ENCODE measurements at places on chromosomes 4 and X.

- DNase-seq, result no peak
Observed at GRCh38 chr4:150217192-150217591, 138.9 kb downstream of the DCLK2 start.

DNA sequence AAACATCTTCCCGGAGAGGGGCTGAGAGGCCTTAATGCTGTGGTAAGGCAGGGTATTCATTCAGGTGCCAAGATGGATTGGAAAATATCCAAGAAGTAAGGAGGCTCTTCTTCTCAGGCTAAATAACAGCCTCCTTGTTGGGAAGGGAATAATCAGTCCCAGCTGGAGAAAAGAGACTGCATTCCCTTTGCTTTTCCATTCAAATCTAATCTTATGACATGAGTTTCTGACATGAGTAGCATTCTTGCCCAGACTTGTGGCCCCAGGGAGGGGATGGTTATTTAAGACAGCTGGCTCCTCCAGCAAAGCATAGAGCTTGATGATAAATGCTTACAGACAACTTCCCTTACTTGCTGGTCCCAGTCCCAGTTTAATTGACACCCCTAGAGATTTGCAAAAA is 98.3 kb downstream of the DCLK2 start:
- DNase-seq, result no peak

GRCh38 chr4:21126014-21126512 is 425.8 kb downstream of the PACRGL start:
- no peak for DNase-seq

DNA sequence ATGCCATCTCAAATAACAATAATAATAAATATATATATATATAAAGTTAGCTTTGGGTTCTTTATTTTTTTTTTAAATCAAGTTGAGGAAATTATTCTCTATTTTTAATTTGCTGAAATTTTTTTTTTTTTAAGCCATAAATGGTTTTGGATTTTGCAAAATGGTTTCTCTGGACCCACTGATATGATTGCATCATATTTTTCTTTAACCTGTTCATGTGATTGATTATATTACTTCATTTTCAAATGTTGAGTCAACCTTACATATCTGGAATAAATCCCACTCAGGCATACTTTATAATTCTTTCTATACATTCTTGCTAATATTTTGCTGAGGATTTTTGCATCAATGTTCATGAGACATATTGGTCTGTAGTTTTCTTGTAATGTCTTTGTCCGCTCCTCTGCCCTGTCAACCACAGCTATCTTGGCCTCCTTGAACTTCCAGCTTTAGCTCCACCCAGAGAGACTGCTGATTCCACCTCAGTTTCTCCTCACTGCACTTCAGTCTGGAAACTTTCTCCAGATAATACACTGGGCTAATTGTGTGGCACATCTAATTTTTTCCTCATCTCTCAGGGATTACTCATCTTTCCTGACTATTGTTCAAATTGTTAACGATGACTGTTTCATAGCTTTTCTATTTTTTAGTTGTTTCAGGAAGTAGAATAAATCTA is 160.9 kb upstream of the GIMD1 start:
- no peak for DNase-seq

GRCh38 chr4:83552083-83552482 is 16.2 kb downstream of the GPAT3 start:
- DNase-seq, result no peak

DNA sequence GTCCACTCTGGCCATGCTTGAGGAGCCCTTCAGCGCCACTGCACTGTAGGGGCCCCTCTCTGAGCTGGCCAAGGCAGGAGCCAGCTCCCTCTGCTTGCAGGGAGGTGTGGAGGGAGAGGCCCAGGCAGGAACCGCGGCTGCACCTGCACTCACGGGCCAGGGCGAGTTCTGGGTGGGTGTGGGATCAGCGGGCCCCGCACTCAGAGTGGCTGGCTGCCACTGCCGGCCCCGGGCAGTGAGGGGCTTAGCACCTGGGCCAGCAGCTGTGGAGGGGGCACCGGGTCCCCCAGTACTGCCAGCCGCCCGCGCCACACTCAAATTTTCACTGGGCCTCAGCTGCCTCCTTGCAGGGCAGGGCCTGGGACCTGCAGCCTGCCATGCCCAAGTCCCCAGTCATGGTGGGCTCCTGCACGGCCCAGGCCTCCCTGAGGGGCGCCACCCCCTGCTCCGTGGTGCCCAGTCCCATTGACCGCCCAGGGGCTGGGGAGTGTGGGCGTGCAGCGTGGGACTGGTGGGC is 347.2 kb upstream of the SPOCK3 start:
- DNase-seq, result no peak

GRCh38 chr4:25984266-25984665 is 70.2 kb downstream of the SMIM20 start:
- no peak for DNase-seq

GRCh38 chr4:79207281-79207680 is 118.6 kb downstream of the NAA11 start:
- DNase-seq, result no peak

GRCh38 chr4:88585917-88586316 is 6.4 kb upstream of the HERC3 start:
- no peak for DNase-seq

DNA sequence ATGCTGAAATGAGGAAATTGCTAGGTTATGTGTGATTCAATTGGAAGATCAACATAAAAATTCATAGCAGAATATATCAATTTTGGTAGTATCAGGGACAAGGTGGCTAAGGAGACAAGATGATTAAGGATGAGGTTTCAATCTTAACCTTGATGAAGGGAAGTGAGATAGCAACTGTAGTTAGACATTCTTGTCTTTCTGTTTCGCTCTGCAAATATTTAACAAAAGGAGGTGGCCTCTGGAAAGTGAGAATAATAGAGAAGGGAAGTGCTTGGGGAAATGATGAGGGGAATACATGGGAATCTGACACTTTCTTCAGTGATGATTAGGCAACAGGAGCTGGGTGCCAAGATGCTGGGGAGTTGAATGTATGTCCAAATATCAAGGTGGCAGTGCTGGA is 337.1 kb upstream of the PUDP start:
- no peak for DNase-seq

DNA sequence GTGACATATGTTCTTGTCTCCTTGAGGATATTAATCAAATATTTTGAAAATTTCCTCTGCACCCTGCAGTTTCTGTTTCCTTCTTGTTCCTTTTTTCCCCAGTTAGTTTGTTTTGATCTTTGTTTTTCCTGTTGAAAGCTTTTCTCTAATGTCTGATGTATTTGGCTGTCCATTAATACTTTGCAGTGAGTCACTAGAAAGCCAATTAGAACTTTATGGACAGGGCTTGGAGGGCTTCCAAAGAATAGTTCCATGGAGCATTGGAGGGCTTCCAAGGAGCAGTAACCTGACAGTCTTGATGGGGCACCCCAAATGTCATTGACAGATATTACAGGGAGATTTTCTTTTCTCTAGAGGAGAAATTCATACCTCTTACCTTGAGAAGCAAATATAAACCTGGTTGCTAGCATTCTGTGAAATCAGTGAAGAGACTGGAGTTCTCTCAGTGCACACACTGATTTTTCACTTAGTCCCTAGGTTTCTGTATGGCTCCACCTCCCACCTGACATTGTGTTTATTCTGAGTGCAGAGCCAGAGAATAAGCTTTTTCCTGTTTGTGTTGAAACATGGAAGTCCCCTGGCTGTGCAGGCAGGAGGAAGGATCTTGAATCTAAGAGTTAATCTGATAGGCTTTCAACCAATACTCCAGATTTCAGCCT is 26.5 kb downstream of the SPARCL1 start:
- DNase-seq, result no peak

- no peak for DNase-seq
Observed at GRCh38 chr4:105122350-105122749, 24.3 kb upstream of the TET2 start.

GRCh38 chr4:29927895-29928294 is 792.3 kb upstream of the PCDH7 start:
- no peak for DNase-seq

DNA sequence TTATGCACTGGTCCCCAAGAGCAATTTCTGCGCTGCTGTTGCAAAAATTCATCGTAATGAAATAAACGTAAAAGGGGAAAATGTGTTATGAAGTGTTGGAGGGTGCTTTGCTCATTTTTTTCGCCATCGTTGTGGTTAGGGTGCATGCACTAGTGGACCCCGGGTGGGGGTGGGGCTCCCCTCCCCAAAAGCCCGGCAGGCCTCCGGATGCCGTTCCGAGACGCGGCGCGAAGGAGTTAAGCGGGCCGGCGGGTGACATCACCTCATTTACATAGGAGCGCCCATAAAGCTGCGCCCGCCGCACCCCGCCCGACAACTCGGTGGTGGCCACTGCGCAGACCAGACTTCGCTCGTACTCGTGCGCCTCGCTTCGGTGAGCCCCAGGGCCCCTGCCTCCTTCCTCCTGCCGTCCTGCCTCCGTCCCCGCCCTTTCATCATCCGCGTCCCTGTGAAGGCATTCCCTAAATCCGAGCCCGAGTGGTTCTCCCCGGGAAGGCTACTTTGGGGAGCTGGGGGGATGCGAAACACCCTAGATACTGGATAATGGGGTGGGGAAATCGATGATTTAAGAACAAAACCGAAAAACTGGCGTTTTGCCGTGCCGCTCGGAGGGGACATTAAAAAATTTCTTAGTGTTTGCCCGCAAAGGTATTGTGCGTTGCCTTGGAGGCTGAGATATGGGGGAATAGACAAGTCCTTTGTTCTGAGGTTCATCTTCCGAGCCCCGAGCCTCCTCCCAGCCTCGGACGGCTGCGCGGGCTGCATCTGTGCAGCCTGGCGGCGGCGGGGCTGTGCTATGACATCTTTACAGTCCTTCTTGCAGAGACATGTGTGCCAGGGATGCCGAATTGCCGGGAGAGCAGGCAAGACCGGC is at the start of gene TMSB4X:
Gene TMSB4X, plus strand, starts transcription at position 315 of the 874 bp plus-strand sequence.
- DNase-seq, result no peak

DNA sequence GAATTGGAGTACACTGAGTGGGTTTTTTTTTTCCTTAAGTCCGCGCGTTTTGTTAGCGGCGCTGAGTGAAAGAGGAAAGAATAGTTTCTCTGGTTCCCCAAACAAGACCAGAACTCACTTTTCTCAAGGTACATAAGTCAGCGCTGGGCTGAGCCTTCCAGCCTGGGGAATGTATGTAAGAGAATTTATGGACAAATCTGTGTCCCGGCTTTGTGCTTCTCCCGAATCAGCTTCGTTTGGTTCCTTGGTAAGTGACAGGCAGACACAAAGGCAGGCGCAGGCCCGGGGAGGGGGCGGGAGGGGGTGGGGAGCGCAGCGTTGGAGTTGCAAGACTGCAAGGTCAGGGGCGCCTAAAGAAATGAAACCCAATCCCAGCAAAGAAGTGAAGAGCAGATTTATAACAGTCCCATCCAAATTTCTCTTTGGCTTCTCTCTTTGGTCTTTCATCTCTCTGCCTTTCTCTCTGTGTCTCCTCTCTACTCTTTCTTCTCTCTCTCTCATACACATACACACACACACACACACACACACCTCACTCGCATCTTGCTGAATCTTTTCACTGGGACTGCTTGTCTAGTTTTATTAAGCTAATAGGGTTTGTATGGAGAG is 981 bp downstream of the TET2 start:
- DNase-seq, result no peak

DNA sequence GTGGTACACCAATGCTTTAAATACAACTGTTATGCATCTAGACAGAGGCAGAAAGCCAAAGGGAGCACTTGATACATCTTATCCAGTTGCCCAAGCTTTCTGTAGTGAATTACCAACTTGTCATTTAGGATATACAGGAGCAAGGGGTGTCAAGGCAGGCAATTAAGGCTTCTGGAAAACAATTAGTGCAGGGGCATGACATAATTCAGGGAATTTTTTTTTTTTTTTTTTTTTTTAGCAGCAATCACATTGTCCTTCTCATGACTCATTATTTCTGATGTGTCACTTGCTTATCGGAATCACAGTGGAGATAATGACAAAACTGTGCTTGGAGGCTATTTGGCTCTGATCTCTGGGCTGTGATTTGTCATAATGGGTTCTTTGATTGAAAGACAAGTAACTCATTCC is 259.5 kb downstream of the ARHGAP24 start:
- no peak for DNase-seq

DNA sequence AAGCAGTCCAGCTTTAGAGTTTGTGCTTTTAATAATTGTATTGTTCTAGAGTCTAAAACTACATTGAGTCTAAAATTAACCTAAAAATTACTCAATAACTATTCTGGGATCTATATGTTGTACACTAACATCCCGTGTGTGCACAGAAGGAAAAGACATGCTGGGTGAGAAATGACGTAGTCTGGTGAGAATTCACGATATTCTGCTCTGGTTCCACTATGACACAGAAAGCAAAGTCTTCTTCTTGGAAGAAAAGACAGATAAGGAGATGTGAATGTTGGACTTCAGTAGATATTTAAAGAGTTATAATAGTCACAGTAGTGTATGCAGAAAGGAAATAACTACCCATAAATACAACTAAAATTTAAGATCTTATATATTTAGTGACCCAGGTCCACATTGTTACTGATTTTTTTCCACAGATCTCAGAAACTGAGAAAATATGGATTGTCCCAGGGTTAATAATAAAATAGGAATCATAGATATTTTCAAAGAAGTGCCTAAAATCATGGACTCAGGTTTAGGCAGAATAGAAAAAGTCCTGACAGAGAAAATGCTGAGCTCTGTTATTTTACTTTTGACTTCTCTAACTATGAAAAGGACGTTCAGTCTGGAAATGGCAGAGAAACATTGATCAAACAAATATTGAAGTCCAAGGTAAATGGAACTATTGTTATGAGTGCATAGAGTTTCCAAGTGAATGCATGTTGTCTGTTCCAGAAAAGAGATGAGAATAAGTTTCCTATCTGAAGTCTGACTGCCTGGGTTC is 170.7 kb downstream of the ANKRD50 start:
- no peak for DNase-seq

GRCh38 chr4:140609548-140610425 is 41.0 kb upstream of the UCP1 start:
- DNase-seq, result no peak

- no peak for DNase-seq
Observed at GRCh38 chrX:70979136-70979762, 48.4 kb upstream of the SLC7A3 start.

GRCh38 chr4:29908276-29908675 is 811.9 kb upstream of the PCDH7 start:
- DNase-seq, result no peak

DNA sequence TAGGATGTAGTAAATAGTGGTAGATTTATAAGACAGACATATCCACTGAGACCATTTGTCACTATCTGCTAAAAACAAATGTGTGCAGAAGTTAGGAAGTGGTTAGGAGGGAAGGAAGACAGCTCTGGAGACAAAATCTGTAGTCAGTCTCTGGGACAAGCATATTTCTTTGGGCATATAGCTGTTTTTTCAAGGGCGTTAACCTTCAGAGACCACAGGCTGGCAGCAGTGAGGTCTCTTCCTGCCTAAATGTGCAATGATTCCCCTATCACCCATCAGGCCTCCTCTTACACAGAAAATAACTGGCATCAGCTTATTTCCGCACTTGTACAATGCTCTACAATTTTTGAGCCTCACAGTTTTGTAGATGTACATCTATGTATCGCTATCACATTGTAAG is 6.5 kb downstream of the TMEM150C start:
- DNase-seq, result no peak

GRCh38 chr4:94349193-94349592 is 6.6 kb upstream of the HPGDS start:
- no peak for DNase-seq
